Left cardiac atrium (tissue), 4 donors: ENCODE measurements at places on chromosomes 13 and 19.
A peak's percentile ranks its signal among the peaks of the same experiment; 100 is the strongest.

GRCh38 chr13:50410921-50411746 lies 395.9 kb downstream of the KCNRG start:
- DNase-seq: peak; percentile 33

GRCh38 chr19:54551950-54552912 lies 21.4 kb upstream of the LILRA2 start:
- DNase-seq: peak; percentile 36

- no peak for DNase-seq
Measured at GRCh38 chr13:26377038-26377437, 123.1 kb downstream of the CDK8 start.

GRCh38 chr19:46955813-46956371 lies 63.7 kb upstream of the NPAS1 start:
- no peak for DNase-seq

DNA sequence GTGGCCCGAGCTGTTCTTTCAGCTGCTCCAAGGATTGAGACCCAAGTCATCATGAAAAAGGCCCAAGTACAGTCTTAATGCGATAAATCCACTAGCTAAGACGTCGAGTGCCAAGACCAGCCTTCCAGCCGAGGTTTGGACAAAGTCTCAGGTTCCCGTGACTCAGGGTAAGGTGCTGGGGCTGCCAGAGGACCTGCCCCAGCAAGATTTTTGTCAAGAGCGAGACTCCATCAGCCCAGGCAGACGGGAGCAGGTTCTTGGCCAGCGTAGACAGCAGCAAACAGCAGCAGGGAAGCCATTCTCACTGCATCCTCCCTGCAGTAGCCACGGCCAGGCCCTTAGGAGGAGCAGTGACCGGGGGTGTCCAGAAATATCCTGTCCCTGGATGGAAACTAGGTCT lies 3.4 kb downstream of the FEM1A start:
- no peak for DNase-seq

DNA sequence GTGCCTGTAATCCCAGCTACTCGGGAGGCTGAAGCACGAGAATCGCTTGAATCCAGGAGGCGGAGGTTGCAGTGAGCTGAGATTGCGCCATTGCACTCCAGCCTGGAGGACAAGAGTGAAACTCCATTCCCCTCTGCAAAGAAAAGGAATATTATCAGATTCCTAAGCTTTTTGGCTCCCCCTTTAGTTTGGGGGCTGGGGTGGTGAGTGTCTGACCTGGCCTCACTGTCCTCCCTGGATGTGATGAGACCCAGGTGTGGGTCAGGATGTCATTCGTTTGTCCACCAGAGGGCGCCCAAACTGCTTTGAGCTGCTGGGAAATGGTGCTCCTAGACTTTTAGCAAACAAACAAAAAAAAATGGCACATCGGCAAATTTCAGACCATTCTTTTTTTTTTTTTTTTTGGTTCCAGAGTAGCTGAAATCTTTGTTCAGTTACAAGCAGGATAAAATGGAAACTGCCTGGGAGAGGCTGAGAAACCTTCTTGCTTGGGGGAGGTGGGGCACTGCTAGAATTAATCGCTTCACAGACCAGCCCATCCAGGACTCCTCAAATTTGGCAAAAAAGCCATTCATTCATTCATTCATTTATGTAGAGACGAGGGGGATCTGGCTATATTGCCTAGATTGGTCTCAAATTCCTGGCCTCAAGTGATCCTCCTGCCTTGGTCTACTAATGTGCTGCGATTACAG lies 29.4 kb downstream of the SPC24 start:
- DNase-seq: peak; percentile 83

GRCh38 chr13:59898066-59898465 lies 265.7 kb downstream of the DIAPH3 start:
- no peak for DNase-seq

DNA sequence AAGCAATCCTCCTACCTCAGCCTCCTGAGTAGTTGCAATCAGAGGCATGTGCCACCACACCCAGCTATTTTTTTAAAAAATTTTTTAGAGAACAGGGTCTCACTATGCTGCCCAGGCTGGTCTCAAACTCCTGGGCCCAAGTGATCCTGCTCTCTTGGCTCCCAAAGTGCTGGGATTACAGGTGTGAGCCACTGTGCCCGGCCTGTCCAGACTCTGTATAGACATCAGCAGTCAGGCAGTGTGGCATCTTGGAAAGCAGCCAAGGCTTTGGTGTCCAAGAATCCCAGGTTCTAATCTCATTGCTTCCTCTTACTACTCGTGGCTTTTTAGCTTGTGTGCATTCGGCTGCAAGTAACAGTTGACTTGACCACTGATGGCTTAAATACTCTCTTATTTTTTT lies 43.4 kb downstream of the BICRA start:
- DNase-seq: no peak
